WTC11 (cell line): ENCODE measurements at places on chromosomes 1 and 21. TPM values are rescaled to one million over a fixed set of nuclear protein-coding genes. Genes with fewer than 3 reads are reported as not detected.

GRCh38 chr1:3570066-3570986 is 41.0 kb downstream of the MEGF6 start:
- DNase-seq: no peak

FCRL6 gene
- total RNA-seq: not detected in 3 replicates

DNA sequence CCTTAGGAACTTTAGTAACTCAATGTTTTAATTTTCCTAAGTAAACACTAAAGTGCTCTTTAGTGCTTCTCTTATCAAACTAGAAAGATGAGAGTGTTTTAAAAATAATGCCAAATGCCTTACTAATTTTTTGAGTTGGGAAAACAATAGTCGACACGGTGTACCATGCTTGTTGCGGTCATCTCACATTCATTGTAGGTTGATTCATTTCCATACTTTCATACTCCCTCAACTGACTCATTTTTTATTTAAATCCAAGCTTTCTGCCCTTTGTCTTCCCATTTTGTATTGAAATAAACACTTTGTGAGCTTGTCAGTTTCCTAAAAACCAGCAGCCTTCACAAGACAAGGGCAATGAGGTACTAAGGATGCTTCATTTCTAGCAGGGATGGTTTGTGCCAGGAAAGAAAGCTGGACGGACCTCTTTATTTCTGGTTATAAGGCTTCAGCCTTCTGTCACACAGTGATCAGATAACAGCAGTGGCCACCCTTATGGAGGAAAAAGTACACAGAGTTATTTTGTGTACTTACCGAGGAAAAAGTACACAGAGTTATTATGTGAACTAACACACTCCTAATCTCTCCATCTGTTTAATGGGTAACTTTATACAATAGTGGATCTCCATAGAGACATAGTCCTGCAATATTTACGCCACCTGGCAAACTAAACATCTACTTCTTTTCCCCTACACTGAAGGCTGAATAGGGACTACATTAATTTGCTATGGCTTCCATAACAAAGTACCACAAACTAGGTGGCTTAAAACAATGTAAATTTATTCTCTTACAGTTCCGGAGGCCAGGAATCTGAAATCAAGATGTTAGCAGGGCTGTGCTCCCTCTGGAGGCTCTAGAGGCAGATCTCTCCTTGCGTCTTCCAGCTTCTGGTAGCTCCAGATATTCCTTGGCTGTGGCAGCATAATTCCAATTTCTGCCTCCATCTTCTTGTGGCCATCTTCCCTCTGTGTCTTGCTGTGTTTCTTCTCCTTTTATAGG is 13.0 kb upstream of the CCDC190 start:
- no peak for DNase-seq

DNA sequence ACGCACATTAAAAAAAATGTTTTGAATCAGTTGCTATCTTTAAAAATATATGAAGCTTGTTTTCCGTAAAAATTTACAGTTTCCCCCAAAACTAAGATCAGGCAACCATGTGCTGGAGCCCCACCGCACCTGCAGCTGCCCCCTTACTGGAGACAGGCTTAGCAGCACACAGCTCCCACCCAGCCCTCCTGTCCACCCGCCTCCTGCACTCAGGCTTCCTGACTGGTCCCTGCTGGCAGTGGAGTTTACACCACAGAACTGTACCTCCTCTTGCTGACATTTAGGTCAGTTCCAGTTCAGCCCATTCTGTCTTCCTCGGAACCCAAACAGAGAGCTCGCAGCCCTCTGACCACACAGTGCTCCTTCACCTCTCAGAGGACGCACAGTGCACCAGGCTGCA is 2.1 kb downstream of the GPR161 start:
- no peak for DNase-seq

GPR25 gene
- total RNA-seq: 0.14 to 0.16 TPM in 2 of 3 replicates, not detected in the other

GRCh38 chr1:231776010-231776756 is 149.6 kb downstream of the DISC1 start:
- DNase-seq: no peak

DNA sequence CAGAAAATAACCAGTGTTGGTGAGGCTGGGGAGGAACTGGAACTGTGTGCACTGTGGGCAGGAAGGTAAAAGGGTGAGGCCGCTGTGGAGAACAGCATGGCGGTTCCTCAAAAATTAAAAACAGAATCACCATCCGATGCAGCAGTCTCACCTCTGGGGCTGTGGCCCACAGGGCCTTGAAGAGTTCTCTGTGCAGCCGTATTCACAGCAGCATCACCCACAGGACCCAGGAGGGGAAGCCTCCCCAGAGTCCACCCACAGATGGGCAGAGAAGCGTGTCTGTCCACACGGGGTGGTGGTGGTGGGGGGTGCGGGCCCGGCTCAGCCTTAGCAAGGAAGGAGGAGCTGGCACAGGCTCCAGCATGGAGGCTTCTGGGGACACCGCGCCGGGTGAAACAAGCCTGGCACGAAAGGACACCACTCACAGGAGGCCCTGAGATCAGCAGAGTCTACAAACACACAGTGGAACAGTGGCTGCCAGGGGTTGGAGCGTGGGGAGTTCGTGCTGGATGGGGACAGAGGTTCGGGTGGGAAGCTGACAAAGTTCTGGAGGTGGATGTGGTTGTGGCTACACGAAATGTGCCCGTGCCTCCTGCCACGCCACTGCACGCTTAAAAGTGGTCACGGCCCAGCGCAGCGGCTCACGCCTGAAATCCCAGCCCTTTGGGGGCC is 11.5 kb downstream of the MORN1 start:
- no peak for DNase-seq

DNA sequence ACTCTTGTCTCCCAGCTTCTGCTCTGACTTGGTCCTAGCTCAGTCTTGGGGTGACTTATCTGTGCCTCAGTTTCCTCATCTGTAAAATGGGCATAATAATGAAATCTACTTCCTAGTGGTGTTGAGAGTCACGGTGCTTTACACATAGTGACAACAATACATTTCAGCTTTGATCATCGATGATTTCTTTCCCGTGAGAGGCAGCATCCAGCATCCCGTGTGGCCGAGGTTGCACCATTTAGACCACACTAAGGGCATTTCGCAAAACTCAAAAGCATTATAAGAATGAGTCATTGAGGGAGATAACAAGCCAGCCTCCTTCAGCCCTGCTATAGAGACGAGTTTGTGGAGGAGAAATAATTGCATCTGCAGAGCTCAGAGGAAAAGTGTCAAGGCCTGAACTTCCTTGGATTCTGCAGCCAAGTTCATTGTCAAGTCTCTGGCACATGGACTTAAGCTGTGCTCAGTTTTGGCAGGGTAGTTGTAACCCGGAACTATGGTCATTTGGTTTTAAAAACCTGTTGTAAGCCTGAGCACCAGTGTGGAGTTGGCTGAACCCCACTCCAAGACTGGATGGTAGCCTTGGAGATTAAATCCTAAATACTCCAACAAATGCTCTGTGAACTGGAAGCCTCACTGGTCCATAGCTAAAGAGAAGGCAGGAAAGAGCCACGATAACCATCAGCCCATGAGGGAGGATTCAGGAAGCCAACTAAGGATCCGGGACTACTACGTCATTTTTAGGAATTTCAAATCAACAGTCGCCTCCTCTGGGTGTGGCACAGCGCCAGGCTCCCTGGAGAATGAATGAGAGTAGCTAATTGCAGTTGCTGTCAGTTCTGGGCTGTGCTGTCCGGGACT is 64.2 kb downstream of the TCP10L start:
- no peak for DNase-seq
